ENCODE measurements at places on chromosomes 12 and 14.

DNA sequence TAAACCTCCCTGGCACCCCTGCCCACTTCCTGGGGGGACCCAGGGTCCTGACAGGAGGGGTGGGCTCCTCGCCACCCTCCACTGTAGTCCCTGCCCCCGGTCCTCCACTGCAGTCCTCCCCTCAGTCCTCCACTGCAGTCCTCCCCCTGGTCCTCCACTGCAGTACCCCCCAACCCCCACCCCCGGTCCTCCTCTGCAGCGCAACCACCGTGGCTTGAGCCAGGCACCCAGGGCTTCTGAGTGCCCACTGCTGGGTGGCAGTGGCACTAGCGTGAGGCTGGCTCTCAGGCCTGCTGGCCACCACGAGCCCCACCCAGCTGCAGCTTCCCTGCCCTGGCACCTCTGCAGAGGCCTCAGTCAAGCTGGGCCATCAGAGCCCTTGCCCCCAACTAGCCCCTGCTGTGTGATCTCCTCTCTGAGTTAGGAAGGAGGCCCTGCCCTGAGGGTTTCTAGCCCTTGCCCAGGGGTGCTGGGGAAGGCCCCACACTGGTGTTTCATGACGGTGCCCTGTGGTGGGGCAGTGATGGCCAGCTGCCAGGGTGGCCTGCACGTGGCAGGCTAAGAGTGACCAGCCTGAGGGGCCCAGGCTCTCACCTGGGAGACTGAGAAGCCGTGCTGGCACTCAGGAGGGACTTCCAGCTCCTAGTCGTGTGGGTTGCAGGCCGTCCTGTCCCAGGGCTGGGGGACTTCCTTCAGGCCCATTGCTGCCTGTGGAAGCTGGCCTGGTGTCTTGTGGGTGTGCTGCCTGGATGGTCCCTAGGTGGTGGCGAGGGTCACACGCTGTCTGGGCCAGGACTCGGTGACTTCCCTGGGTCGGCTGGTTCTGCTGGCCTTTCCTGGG, 9.7 kb downstream of the CEP170B start:
- no peak for DNase-seq

GRCh38 chr14:80780500-80780899, 161.0 kb downstream of the CEP128 start:
- DNase-seq = no peak

DNA sequence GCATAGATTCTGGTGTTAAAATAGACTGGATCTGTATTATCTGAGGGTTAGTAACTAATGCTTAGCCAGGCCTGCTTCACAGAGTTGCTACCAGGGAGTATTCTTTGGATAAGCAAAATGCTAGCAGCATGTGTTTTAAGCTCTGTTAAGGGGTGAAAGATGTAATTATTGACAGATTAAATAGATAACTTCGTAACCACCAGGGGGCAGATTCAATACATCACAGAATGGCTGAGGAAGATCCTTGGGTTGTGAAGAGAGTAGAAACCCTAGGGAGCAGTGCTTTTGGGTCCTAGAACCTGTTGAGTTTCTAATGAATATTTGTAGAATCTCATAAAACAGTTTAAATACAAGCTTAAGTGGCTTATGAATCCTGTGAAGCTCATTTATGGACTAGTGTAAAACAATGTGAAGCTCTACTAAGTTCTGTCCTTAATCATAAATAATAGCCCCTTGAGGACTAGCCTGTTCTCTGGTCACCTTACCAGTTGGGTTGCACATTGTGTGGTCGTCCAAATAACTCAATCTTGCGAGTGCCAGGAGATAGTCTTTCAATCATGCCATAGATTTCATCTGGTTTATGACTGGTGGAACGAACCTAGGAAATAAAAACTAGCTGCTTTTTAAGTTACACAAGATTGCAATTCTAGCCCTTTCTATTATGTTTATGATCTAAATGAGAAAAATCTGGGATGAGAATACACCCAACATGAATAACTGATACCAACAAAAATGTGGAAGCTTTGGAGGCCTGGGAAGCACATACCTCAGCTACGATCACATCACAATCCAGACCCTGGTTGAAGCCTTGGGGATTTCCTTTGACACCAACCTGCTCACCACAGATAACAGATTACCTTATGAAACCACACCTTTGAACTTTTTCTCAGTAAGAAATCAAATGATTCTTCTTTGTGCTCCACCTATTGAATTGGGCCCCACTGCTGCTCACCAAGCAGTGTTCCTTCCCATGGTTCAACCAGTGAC, 12.3 kb downstream of the METTL3 start:
- no peak for DNase-seq

DNA sequence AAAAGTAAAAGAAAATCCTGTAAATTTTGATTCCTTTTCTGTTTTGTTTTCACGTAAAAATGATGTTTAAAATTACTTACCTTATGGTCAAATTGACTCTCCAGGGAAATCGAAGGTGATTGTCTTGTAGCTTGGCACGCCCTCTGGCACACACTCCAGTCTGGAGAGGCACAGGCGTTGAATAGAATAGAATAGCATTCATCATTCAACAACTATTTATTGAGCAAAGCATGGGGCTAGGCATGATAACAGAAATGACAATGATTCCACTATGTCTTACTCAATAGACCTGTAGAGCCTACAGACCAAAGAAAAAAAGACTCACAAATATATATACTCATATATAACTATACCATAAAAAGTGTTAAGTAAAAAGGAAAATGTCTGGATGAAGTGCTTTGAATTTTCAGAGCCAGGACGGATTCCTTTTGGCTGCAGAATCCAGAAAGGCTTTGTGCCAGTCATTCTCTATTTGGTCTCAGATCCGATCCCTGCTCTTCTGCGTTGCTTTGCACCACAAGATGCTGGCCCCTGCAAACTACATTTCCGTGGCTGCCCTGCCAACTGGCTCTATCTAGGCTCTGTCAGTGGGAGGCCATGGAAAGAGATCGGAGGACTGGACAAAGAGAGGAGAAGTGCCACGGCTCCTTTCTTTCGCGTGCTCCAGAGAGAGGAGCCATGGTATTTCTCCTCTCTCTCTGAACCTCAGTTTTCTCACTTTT, 231.8 kb downstream of the CRADD start:
- DNase-seq = no peak

GRCh38 chr12:94309373-94309772, 150.3 kb downstream of the CEP83 start:
- no peak for DNase-seq

DNA sequence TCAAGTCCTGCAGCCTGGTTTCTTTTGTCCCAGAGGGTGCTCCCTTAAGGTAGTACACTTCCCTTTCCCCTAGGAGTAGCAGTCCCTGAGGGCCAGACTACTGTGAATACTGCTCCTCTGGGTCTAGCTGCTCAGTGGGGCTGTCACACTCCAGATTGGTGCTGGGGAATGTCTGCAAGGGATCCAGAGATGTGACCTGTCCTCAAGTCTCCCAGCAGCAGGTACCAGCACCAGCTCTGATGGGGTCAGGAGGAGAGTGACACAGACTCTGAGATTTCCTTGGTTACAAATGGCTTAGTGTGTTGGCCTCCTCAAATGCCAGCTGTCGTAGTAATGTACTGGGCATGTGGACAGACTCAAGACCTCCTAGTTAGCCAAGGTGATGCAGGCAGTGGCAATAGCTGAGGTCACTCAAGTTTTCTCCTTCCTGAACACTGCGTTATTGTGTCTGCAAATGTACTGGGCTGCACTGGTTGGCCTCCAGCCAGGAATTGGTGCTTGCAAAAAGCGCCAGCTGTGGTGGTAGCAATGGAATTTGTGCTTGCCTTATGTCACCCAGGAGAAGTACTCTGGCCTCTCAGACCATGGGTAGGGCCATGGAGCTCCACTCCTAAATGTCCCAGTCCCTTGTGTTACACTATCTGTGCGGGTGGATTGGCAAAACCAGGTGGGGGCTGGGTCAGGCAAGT, 36.4 kb upstream of the AEBP2 start:
- no peak for DNase-seq
